ENCODE measurements at places on chromosomes 1 and 21. TPM values are rescaled to one million over a fixed set of nuclear protein-coding genes. Genes with fewer than 3 reads are reported as not detected.

IL24 gene
- not detected for polyA plus RNA-seq

HOOK1 gene
- polyA plus RNA-seq = 3.6 TPM

PLA2G2F gene
- polyA plus RNA-seq = not detected

HP1BP3 gene
- 114 TPM for polyA plus RNA-seq

MRPS6 gene
- 98.5 TPM for polyA plus RNA-seq

TTC13 gene
- 16.5 TPM for polyA plus RNA-seq

IRF6 gene
- polyA plus RNA-seq = 8.5 TPM

ZYG11B gene
- 22.4 TPM for polyA plus RNA-seq

PADI4 gene
- 0.27 TPM for polyA plus RNA-seq

CROCC gene
- polyA plus RNA-seq = 58.7 TPM

HSD11B1 gene
- 8.2 TPM for polyA plus RNA-seq

ZNF593OS gene
- not detected for polyA plus RNA-seq

TEX38 gene
- polyA plus RNA-seq = 0.54 TPM

C2CD4D gene
- 0.20 TPM for polyA plus RNA-seq

TSPAN1 gene
- 4.7 TPM for polyA plus RNA-seq

CFH gene
- polyA plus RNA-seq = 40.4 TPM

CD1E gene
- not detected for polyA plus RNA-seq

LAMB3 gene
- polyA plus RNA-seq = 16.1 TPM

COL8A2 gene
- 2.3 TPM for polyA plus RNA-seq

ZNF683 gene
- polyA plus RNA-seq = not detected

CR1 gene
- 0.30 TPM for polyA plus RNA-seq

FAM78B gene
- polyA plus RNA-seq = 0.99 TPM

PM20D1 gene
- 1.8 TPM for polyA plus RNA-seq

CTSE gene
- not detected for polyA plus RNA-seq

HIVEP3 gene
- polyA plus RNA-seq = 6.9 TPM

AADACL3 gene
- polyA plus RNA-seq = not detected
